GM23248 (cell line): ENCODE measurements at places on chromosomes 13 and 19. TPM values are rescaled to one million over a fixed set of nuclear protein-coding genes. Genes with fewer than 3 reads are reported as not detected.

DNA sequence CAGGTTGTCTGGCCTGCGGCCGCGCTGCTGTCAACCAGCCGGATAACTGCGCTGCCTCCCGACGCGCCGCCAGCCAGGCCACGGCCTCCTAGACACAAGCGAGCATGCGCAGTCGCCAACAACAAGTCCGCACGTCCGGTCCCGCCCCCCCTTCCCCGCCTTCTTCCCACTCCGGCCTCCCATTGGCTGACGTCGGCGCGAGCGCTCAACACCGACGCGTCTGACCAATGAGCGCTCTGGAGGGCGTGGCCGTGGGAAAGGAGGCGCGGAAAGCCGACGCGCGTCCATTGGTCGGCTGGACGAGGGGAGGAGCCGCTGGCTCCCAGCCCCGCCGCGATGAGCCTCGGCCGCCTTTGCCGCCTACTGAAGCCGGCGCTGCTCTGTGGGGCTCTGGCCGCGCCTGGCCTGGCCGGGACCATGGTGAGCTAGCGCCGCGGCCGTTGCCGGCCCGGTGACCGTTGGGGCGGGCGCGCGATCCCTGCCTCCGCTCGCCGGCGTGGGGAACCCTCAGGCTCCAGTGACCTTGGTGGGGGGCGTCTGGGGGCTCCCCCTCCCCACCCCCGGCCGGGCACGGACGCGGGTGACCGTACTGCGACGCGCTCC is at the start of gene GPX4:
GPX4 (plus strand) TSS at position 287 of the 603 bp plus-strand sequence; CDS start at position 337, 50 bp downstream.
- DNase-seq: peak; percentile 100

GRCh38 chr19:42450314-42450934 is 7.7 kb upstream of the CXCL17 start:
- DNase-seq: peak; percentile 81

DNA sequence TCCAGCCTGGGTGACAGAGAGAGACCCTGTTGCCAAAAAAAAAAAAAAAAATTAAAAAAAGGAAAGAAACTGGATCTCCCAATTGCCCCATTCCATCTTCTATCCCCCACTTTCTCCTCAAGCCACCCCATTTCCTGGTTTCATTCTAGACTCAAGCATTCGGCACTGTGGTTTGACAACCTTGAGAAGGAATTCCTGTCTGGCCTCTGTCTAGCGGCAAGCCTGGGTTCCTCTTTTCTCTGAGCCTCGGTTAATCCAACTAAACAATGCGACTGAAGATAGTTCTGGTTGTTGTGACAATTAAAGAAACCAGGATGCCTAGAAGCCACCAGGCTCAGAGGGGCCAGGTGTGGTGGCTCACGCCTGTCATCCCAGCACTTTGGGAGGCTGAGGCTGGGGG is 3.3 kb upstream of the C3 start:
- no peak for DNase-seq

DNA sequence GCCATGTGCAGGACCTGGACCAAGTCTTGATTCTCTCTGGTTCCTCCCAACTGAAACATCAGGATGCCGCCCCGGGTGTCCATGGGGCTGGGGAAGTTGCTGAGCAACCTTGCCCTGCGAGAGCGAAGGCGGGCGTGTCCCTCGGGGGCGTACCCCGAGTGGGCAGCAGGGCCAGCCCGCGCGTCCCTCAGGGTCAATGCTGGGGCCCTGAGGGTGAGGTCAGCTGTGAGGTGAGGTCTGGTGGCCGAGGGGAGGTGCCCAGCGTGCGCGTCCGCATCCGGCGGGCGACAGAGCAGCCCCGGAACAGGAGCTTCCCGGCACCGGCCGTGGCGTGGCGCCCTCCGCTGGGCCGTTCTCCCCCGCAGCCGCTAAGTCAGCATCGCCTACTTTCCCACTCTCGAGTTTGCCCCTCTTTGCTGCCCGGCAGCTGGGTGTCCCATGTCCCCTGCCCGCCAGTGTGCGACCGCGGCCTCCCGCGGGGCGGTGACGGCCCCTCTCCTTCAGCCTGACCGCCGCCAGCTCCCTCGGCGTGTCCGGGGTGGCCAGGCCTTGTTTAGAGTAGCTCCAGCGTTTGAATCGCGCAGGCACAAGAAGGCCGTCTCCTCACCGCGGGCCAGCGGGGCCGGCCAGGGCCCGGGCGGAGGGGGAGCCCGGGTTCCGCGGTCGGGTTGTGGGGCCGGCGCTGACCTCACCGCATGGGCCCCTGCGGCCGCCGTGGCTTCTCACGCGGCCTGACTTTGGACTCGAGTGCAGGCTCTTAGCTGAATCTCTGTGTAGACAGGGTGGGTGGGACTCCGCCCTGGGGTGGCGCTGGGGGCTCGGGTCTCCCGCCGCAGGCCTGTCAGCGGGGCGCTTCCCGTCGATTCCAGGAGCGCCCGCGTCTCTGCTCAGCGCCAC is 33.0 kb downstream of the GJA3 start:
- peak; percentile 76 for DNase-seq

GRCh38 chr13:110150384-110151101 is 156.4 kb downstream of the COL4A1 start:
- DNase-seq: peak; percentile 53

DNA sequence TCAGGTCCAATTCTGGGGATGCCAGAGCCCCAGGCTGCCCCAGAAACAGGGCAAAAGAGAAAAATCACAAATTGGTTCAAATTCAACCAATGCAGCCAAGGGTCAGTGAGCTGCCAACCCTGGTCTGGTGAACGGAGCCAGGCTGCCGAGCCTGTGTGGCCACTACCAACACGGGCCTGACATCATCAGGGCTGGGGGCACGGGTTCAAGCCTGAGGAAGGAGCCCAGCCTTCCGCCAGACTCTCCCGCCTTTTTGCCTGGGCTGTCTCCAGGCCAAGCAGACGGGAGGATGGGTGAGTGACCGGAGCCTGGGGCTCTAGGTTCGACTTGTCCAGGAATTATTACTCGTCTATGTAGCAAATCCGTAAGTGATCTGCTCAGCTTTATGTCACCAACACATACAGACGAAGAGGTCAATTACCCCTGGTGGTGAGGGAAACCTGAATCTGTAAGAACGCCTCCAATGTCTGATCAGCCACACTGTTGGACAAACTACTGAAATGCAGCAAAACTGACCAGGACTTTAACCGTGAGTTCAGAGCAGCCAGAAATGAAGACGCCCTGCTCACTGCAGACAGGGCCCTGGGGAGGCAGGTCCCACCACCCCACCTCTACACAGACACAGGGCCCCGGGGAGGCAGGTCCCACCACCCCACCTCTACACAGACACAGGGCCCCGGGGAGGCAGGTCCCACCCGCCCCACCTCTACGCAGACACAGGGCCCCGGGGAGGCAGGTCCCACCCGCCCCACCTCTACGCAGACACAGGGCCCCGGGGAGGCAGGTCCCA is 31.8 kb downstream of the RAB20 start:
- DNase-seq: no peak

- no peak for DNase-seq
These were observed 19.3 kb upstream of the DOCK9 start for GRCh38 chr13:98997011-98997730.

DNA sequence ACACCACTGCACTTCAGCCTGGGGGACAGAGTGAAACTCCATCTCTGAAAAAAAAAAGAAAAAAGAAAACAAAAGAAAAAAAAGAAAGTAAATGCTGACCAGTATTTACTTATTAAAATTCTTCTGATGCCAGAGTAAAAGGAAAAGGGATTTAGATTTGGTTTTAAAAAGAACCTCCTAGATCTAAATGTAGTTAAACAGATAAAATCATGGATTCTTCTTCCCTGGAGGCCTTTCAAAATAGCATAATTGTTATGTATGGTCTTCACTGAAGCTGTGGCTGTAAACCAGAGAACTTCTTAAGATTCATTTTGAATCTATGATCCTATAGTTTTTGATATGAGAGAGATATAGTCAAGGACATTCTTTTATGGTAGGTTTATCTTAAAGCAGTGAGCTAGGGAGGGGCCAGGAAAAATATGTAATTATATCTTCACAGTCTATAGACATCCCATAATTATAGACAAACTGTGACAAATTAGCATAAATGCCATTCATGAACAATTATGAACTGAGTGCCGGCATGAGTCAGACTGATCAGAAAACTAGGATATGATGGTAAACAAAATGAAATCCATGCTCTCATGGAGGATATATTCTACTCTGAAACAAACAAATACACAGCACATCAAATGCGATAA is 14.9 kb upstream of the STK24 start:
- DNase-seq: no peak

DNA sequence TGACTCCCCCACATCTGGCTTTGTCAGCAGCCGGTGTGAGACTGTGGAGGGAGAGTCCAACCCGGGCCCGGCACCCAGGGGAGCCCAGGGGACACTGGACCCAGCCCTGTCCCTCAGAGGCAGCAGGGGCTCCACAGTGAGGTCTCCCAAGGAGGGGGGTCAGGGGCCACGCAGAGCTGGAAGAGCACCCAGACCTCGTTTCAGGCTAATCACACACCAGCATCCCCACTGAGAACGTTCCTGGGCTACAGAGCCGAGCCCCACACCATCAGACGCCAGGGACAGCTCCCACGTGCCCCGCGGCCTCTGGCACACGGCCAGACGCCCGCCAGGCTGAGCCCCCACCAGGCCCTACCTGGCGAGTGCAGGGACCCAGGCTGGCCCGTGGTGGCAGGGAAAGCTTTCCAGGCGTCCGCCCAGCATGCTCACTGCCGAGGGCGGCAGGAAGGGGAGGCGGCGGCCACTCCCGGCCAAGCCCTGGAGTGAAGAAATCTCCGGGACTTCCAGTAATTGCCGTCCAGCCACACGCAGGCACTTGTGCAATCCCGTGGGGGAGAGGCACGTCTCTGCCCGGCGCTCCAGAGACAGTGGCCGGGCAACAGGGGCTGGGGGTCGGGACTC is 19.2 kb downstream of the SBNO2 start:
- peak; percentile 98 for DNase-seq

The C1QTNF9 gene
- total RNA-seq: not detected in 2 replicates

The LHFPL6 gene
- 74.4 and 91.2 TPM in 2 replicates for total RNA-seq

The FPR2 gene
- total RNA-seq: not detected in 2 replicates

The ICAM5 gene
- total RNA-seq: 45.4 and 48.7 TPM in 2 replicates

The ZNF544 gene
- 32.0 and 37.8 TPM in 2 replicates for total RNA-seq

The NALCN gene
- 3.6 and 3.9 TPM in 2 replicates for total RNA-seq

The LGALS16 gene
- total RNA-seq: not detected in 2 replicates

The ZNF578 gene
- total RNA-seq: 1.5 and 2.2 TPM in 2 replicates

The RLN3 gene
- not detected in 2 replicates for total RNA-seq

The LRRC63 gene
- total RNA-seq: not detected in 2 replicates
